ENCODE measurements at places on chromosomes 7 and 10. TPM values are rescaled to one million over a fixed set of nuclear protein-coding genes. Genes with fewer than 3 reads are reported as not detected.

The AKR1C8 gene
- not detected for total RNA-seq

The PGAM2 gene
- total RNA-seq: not detected

The PLCE1 gene
- total RNA-seq: not detected

The TLX1 gene
- total RNA-seq: not detected

The FGL2 gene
- total RNA-seq: 2.1 TPM

The AOAH gene
- 17.4 TPM for total RNA-seq

The FAM3C gene
- total RNA-seq: 60.8 TPM

The MYO1G gene
- 316 TPM for total RNA-seq

The TUBAL3 gene
- not detected for total RNA-seq

The SEMA3E gene
- not detected for total RNA-seq

The PITRM1 gene
- total RNA-seq: 128 TPM

The DNAH11 gene
- not detected for total RNA-seq

The SLC25A28 gene
- total RNA-seq: 49.2 TPM

The RSBN1L gene
- total RNA-seq: 22.9 TPM

The CD36 gene
- total RNA-seq: not detected

The LIPF gene
- total RNA-seq: not detected

The GRK5 gene
- total RNA-seq: 13.3 TPM

The MYL7 gene
- not detected for total RNA-seq

The PDE1C gene
- total RNA-seq: not detected

The GNG11 gene
- not detected for total RNA-seq

The ACBD7 gene
- total RNA-seq: 0.89 TPM

The AZGP1 gene
- not detected for total RNA-seq

The MORN4 gene
- 3.6 TPM for total RNA-seq

The ANKRD30A gene
- not detected for total RNA-seq

The PON1 gene
- not detected for total RNA-seq

The GTPBP4 gene
- 147 TPM for total RNA-seq

The MUC12 gene
- total RNA-seq: not detected

The GHRHR gene
- total RNA-seq: not detected

The OR2A12 gene
- not detected for total RNA-seq

The POU6F2 gene
- not detected for total RNA-seq

The MBL2 gene
- not detected for total RNA-seq

The GPR158 gene
- not detected for total RNA-seq

The TDRD1 gene
- total RNA-seq: 0.25 TPM

The GPER1 gene
- not detected for total RNA-seq

The CALML3 gene
- total RNA-seq: not detected

The C10orf62 gene
- not detected for total RNA-seq

The TIAL1 gene
- 202 TPM for total RNA-seq

The EVX1 gene
- not detected for total RNA-seq

The ERCC6 gene
- 14.9 TPM for total RNA-seq

The HOXA10 gene
- 0.19 TPM for total RNA-seq

The OR6B1 gene
- total RNA-seq: not detected

The C7orf57 gene
- total RNA-seq: 2.1 TPM

The CPSF4 gene
- total RNA-seq: 65.4 TPM

The HKDC1 gene
- total RNA-seq: not detected

The VWDE gene
- total RNA-seq: 1.6 TPM

The GPR26 gene
- total RNA-seq: not detected

The ZPBP gene
- total RNA-seq: 0.42 TPM

The GATA3 gene
- total RNA-seq: 31.1 TPM

The DNAJC12 gene
- total RNA-seq: 31.8 TPM

The STYXL1 gene
- 36.0 TPM for total RNA-seq

The GJD4 gene
- not detected for total RNA-seq

The NPC1L1 gene
- not detected for total RNA-seq

The IFIT1 gene
- total RNA-seq: 0.27 TPM

The RSPH10B2 gene
- 0.78 TPM for total RNA-seq

The HOXA2 gene
- not detected for total RNA-seq

The HOXA6 gene
- not detected for total RNA-seq

The SPDYE3 gene
- not detected for total RNA-seq

The ZNF488 gene
- 0.34 TPM for total RNA-seq
